ENCODE measurements at places on chromosomes 11 and 22.

- no peak for DNase-seq
These were observed 569.9 kb downstream of the LUZP2 start for GRCh38 chr11:25066706-25067105.

DNA sequence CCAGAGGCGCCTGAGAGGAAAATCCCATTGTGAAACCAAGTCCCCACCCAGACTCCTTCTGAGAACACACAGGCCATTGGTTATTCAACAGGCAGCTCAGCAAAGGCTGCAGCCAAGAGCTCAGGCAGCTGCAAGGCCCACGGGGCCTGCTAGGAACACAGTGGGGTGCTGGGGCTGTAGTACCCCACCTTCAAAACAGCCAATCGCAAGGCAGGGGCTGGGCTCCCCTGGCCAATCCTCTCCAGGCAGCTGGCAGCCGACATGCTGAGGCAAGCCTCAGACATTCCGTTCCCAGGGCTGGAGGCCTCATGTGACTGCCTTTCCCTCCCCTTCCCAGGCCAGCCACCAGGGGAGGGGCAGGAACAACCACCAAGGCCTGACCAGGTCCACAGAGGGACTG lies 6.6 kb downstream of the PRODH start:
- no peak for DNase-seq

DNA sequence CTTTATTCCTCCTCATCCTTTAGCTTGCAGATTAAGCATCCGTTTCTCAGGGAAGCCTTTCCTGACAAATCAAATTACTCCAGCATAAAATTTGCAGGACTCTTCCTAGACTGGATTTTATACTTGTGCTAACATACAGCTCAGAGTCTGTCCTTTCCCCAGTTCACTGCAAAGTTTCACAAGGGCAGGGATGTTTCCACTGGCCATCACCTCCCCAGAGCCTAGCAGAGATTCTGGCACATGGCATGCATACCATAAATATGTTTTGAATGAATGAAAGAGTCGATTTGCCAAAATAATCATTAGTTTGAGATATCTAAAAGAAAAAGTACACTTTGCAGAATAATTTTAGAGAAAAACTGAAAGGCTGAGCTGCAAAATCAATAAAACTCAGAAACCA lies 10.6 kb downstream of the MSANTD4 start:
- no peak for DNase-seq

GRCh38 chr22:29312218-29313125 lies 3.0 kb downstream of the RASL10A start:
- no peak for DNase-seq

DNA sequence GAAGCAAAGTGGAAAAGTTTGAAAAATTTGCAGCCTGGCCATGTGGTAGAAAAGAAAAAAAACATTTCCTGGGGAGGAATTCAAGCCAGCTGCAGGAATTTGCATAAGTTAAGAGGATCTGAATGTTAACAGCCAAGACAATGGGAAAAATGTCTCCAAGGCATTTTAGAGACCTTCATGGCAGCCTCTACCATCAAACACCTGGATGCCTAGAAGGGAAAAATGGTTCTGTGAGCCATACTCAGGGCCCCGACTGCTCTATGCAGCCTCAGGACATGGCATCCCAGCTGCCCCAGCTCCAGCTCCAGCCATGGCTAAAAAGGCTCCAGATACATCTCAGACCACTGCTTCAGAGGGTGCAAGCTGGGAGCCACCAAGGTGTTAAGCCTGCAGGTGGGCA lies 149.1 kb upstream of the SOX6 start:
- DNase-seq = no peak

DNA sequence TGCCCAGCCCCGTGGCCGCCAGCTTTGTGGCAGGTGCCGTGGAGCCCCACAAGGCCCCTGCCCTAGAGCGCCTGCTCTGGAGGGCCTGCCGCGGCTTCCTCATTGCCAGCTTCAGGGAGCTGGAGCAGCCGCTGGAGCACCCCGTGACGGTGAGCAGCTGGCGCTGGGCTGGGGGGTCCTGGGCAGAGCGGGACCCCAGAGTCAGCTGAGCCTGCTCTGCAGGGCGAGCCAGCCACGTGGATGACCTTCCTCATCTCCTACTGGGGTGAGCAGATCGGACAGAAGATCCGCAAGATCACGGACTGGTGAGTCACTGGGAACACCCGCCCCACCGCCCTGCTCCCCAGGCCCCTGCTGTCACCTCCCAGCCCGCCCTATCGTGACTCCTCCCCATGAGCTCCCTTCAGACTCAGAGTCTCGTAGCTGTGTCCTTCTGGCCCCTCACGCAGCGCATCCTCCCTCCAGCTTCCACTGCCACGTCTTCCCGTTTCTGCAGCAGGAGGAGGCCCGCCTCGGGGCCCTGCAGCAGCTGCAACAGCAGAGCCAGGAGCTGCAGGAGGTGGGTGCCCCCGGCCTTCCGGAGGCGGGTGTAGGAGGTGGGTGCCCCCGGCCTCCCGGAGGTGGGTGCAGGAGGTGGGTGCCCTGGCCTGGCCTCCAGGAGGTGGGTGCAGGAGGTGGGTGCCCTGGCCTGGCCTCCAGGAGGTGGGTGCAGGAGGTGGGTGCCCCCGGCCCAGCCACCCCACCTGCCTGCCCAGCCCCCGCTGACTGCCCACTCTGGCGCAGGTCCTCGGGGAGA lies 4.7 kb downstream of the TCIRG1 start:
- no peak for DNase-seq

GRCh38 chr22:35785181-35785923 lies 67.7 kb downstream of the APOL5 start:
- DNase-seq = no peak

- no peak for DNase-seq
These were observed 93.7 kb downstream of the STIM1 start for GRCh38 chr11:3949125-3949524.

DNA sequence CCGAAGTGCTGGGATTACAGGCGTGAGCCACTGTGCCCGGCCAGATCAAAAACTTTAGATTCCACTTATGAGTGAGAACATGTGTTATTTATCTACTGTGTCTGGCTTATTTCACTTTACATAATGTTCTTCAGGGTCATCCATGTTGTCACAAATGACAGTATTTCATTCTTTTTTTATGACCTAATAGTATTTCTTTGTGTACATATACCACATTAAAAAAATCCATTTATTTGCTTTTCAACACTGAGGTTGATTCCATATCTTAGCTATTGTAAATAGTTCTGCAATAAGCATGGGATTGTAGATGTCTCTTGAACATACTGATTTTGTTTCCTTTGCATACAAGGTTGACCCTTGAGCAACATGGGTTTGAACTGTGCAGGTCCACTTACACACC lies 13.2 kb upstream of the SCGB1D1 start:
- DNase-seq = no peak

- DNase-seq = no peak
These were observed 66.7 kb downstream of the HSD17B12 start for GRCh38 chr11:43747130-43747802.

DNA sequence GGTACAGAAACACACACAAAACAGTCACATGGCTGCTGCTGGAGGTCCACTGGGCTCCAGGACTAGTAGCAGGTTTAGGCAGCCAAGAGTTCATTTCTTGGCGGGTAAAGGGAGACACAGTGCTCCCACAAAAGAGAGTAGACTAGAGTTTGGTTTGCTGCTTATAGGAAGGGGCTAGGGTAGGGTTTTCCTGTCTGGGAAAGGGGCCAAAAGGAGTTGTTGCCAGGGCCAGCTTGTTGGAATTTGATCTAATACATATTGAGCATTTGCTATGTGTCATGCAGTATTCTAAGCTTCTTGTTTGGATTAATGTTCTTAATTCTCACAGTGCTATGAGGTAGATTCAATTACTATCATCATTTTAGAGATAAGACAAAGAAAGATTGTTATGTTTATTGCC lies 195.1 kb upstream of the PLET1 start:
- DNase-seq = no peak

GRCh38 chr11:84261707-84262106 lies 975.5 kb upstream of the CCDC90B start:
- peak; percentile 2 for DNase-seq

DNA sequence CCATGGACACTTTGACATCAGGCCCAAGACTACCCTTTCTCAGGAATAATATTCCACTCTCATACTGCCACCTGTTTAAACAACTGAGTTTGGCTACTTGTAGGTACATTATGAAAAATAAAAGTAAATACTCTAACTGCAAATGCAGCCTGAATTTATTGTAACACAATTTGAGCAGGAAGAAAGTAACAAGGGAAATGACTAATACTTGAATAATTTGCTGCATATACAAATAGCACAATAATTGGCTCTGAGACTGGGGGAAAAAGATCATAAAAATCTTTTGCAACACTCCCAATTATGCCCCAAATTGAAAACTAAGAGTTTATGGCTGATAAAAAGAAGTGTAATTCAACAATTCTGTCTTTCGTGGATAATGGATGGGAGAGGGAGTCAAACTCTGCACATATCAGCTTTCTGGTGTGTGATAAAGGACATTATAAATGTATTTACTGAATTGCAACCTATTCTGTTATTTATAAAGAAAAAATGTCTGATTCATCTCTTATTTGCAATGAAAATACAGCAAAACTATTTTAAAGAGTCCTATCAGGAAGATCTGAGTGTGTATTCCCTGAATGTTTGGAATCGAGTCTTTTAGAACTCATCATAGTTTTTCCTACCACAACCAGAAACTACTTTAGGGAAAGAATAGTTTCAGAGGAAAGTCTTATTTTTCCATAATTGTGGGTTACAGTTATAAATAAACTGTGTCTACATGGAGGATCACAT lies 359.0 kb downstream of the JRKL start:
- no peak for DNase-seq

DNA sequence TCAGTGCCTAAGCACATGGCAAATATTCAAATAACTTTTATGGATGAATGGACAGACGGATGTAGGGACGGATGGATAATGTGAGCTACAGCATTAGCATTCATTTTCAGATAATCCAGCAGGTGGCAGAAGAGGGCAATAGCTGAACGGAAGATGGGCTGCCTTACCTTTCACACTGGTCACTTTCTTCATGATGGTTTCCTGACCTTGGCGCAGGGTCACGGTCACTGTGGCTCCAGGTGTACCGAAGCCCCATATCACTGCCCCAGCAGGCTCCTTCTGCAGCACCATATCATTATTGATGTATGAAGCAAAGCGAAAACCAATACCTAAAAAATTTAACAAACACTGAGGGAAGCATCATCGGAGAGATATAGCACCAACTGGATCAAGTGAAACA lies 4.3 kb downstream of the SIAE start:
- peak; percentile 49 for DNase-seq

DNA sequence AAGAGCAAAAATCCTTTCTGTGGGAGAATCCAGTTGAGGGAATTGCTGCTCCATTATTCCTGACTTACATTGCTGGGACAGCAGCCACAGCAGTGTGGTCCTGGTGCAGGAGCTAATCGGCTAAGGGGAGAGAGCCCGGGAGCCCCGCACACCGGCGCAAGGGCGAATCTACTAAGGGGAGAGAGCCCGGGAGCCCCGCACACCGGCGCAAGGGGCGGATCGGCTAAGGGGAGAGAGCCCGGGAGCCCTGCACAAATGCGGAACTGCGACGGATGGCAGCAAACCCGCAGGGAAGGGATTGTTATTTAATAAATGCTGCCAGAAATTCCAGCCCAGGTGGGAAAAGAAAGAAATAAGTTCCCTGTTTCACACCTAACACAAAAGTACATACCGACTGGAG lies 43.5 kb downstream of the TPCN2 start:
- DNase-seq = no peak

DNA sequence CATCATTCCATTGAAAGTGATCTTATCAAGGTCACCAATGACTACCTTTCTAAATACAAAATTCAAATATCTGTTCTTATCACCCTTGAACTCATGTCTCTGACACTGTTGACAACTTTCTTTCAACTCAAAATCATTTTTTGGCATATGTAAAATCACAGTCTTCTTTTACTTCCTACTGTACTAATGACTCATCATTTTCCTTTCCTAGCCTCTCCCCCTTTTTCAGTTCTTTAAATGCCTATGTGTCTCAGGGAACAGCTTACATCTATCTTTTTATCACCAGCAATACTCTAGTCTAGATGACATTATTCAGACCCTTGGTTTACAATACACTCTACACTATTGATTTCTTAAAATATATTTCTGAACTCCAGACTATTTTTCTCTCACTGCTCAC lies 2220.7 kb upstream of the RAG2 start:
- no peak for DNase-seq

- no peak for DNase-seq
These were observed 78.8 kb upstream of the NECTIN1 start for GRCh38 chr11:119807841-119808240.

DNA sequence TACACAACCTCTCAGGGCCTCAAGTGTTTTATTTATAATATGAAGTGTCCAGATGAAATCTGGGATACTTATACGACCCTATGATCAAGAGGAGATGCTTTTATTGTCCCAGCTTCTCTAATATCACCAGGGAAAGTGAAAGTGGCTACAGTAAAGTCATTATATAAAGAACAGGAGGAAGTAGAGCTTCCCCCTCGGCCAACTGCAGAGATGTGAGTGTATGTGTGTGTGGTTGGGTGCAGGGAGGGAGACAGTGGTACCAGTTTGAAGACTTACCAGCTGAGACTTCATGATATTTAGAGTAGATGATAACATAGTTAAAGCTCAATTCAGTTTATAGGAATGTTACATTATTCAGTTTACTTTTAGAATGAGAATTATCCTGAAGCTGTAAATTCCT lies 373.6 kb upstream of the DDI1 start:
- DNase-seq = no peak

GRCh38 chr11:1829039-1829820 lies 5.6 kb upstream of the SYT8 start:
- DNase-seq = no peak

DNA sequence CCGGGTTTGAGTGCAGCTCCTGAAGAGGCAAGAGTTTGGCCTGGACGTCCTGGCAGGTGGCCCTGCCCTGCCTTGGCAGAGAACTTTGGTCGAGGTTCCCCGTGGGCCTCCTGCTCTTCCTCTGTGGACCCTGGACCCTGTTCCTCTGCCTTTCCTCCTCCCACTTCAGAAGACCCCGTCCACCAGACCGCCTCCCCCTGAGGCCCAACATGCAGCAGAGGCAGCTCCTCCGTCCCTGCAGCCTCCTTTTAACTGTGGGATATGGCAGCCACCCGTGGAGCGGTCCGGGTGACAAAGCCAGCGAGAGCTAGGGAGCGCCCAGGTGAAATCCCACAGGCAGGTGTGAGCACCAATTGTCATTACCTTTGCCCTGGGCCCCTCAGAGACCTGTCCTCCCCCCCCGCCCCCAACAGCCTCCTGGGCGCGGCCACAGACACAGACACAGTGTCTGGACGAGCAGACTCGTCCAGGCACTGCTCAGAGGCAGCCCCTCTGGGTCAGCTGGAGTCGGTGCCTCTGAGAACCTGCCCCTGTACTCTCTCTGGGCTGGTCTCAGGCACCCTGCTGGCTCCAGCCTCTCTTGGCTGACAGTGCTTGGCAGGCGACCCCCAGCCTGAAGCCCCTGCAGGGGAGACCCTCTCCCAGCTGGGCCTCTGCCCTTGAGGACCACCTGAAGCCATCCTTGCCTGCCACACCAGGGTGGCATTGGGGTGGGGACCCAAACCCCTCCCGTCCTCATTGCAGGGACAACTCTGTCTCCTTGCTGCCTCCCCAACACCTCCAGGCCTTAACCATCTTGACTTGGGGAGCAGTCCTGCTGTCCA lies 4.1 kb upstream of the PTDSS2 start:
- DNase-seq = no peak
